ENCODE measurements at places on chromosomes 2 and 18.
A peak's percentile ranks its signal among the peaks of the same experiment; 100 is the strongest.

GRCh38 chr2:11377928-11378545 is 33.6 kb upstream of the ROCK2 start:
- DNase-seq = no peak

GRCh38 chr2:68771211-68771751 is 36.7 kb downstream of the ARHGAP25 start:
- DNase-seq = no peak

GRCh38 chr18:78192054-78192453 is 787.6 kb upstream of the SALL3 start:
- DNase-seq = peak; percentile 55

GRCh38 chr2:113175042-113175628 is 1.4 kb downstream of the PSD4 start:
- peak; percentile 23 for DNase-seq

- no peak for DNase-seq
Measured at GRCh38 chr2:84886791-84887190, 5.9 kb upstream of the TRABD2A start.

DNA sequence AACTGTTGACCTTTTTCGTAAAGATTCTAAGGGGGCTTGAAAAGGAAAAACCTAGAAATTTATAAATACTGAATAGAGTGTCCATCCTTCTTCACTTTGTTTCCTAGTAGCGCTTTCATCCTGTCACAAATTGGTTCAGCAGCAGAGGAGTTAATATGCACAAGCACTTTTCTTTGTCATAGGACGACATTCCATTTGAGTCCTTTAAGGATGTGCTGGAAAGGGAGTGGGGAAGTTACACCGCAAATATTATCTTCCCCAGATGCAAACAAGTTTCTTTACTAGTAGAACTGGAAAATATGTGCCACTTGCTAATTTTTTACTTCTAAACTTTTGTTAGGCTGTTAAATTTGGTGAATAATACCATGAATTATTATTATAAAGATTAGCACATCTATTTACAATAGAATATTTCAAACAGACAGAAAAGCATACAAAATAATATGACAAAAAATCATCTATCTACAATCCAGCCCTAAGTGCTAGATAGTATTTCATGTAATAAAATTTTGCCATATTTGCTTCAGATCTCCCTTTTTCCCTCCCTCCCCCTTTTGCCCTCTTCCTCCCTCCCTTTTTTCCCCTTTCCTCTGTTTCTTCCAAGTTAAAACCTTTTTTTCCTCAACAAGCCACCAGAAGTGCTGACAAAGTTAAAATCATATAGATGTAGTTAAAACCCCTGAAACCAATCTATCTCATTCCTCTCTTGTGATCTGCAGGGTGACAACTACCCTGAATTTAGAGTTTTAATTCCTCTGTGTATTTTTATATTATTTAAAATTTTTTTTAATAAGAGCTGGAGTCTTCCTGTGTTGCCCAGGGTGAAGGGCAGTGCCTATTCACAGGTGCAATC is 50.5 kb upstream of the MAP4K3 start:
- no peak for DNase-seq
